Glomerular endothelial cell (primary cell): ENCODE measurements at places on chromosomes 6 and 20.

GRCh38 chr6:7062451-7063162 is 45.2 kb upstream of the RREB1 start:
- DNase-seq, result no peak

DNA sequence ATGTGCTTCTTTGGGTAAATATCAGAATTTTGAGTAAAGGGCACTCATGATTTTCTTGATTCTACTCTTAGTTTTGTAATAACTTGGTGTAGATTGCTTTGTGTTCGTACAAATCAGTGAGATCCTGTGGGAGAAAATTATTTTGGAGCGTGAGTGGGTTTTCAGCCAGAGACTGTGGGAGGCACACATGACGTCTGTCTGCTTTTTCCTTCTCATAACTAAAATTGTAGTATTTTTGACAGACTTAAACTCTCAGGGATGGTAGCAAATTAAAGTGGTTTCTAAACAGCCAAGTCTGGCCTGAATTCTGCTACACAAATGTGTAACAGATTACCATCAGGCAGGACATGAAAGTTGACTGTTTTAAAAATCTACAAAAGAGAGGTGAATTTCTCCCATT is 222.6 kb downstream of the OTOR start:
- no peak for DNase-seq

- no peak for DNase-seq
These were observed 455.2 kb downstream of the PLCB1 start for GRCh38 chr20:8587251-8587650.

DNA sequence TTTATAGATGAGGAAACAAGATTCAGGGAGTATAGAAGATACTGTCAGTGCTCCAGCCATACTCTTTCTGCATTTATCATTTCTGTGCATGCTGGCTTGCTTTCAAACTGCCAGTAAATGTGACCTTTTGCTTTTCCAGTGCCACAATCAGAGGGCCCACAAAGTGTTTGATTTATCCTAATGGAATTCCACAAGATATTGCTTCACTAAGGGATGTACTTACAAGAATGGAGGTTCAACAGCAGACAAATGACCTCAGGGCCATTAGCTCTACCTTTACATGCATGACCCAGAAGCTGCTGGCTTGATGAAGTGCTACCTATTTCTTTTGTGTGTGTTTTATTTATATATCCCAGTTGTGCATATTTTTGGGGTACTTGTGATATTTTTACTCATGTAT is 171.5 kb upstream of the GRIK2 start:
- no peak for DNase-seq
